ENCODE measurements at places on chromosomes 7 and 10. TPM values are rescaled to one million over a fixed set of nuclear protein-coding genes. Genes with fewer than 3 reads are reported as not detected.
A peak's percentile ranks its signal among the peaks of the same experiment; 100 is the strongest.

- H3K36me3 ChIP-seq: no peaks in the 10 kb centered on the region
- DNase-seq: no peak
- H3K27ac ChIP-seq: no peak overlapping the region
- peaks cover 17% of the 10 kb centered on the region for H3K27me3 ChIP-seq
- no peak overlapping the region for H3K4me3 ChIP-seq
- H3K4me1 ChIP-seq: peaks cover 11% of the 10 kb centered on the region
Measured at GRCh38 chr10:116274064-116274904, 1.3 kb upstream of the GFRA1 start.

DNA sequence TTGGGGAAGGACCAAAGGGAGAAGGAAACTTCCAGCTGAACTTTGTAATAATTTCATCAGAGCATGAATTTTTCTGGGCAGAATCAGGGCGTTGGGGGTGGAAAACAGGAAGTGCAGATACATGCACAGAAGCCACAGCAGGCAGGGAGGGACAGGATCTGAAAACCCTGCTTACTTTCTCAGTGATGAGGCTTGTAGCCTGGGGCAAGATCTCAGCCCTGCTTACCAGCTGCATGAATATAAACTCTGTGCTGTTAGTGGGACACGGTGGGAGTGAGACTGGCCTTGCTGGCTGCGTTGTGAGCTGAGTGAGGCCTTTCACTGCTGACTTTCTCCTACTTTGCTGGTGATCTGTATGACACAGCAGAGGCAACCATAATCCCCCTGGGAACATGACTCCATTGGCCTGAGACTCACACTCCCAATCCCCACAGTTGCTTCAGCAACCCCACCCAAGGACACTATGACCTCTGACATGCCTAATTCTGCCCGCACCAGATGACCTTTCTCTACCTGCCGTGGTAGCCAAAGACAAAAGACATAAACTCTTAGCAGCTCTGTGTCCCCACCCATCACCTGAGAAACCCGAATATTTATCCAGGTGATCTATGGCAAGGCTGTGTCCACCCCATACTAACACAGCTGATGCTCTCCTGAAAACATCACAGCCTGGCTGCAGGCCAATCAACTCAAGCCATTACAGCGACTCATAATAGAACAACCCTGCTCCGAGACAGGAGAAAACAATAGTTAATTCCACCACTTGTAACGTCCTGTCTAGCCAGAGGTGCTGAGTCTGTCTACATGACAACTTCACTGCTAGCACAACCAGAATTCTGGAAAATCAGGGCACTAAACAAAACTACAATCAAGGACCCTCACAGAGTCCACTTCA is 190.7 kb upstream of the CHRM2 start:
- no peaks in the 10 kb centered on the region for H3K36me3 ChIP-seq
- no peak overlapping the region for H3K27ac ChIP-seq
- no peaks in the 10 kb centered on the region for H3K27me3 ChIP-seq

- no peak overlapping the region for H3K27ac ChIP-seq
- no peaks in the 10 kb centered on the region for H3K4me1 ChIP-seq
- H3K4me3 ChIP-seq: peak overlapping the region; percentile 22
- H3K36me3 ChIP-seq: peaks cover 53% of the 10 kb centered on the region
- DNase-seq: no peak
Measured at GRCh38 chr10:38038107-38038931, 27.8 kb downstream of the ZNF33A start.

DNA sequence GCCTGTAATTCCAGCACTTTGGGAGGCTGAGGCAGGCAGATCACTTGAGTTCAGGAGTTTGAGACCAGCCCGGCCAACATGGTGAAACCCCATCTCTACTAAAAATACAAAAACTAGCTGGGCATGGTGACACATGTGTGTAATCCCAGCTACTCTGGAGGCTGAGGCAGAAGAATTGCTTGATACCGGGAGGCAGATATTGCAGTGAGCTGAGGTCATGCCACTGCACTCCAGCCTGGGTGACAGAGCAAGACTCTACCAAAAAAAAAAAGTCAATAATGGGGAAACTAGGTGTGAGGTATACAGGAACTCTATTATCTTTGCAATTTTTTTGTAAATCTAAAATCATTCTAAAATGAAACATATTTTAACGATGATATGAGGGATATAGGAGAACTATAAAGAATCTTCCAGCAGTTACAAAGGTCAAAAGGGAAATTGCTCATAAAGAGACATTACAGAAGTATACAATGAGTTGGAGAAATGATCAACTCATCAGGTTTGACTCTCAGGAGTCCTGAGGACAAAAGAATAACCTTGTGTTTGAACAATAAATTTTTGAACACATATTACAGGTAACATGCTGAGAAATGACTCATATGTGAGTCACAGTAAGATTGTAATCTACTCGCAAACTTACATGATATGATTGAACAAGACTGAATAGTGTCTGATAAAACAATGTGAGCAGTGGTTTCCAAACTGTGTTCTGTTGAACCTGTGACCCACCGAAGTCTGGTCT is 272.6 kb downstream of the FGFR2 start:
- H3K27me3 ChIP-seq: no peaks in the 10 kb centered on the region
- H3K36me3 ChIP-seq: no peaks in the 10 kb centered on the region
- H3K4me3 ChIP-seq: no peak overlapping the region
- no peak for DNase-seq

DNA sequence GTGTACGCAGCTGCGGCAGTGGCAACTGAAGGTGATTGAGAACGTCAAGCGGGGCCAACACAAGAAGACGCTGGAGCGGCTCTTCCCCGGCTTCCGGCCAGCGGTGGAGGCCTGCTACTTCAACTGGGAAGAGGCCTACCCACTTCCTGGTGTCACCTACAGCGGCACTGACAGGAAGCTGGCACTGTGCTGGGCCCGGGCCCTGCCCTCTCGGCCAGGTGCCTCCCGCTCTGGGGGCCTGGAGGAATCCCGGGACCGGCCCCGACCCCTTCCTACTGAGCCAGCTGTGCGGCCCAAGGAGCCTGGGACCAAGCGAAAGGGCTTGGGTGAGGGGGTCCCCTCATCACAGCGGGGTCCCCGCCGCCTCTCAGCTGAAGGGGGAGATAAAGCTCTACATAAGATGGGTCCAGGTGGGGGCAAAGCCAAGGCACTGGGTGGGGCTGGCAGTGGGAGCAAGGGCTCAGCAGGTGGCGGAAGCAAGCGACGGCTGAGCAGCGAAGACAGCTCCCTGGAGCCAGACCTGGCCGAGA is 6.5 kb downstream of the ZSWIM8 start:
- H3K36me3 ChIP-seq: peaks cover 85% of the 10 kb centered on the region
- peaks cover 12% of the 10 kb centered on the region for H3K4me1 ChIP-seq
- DNase-seq: no peak
- H3K4me3 ChIP-seq: no peak overlapping the region
- no peak overlapping the region for H3K27ac ChIP-seq

DNA sequence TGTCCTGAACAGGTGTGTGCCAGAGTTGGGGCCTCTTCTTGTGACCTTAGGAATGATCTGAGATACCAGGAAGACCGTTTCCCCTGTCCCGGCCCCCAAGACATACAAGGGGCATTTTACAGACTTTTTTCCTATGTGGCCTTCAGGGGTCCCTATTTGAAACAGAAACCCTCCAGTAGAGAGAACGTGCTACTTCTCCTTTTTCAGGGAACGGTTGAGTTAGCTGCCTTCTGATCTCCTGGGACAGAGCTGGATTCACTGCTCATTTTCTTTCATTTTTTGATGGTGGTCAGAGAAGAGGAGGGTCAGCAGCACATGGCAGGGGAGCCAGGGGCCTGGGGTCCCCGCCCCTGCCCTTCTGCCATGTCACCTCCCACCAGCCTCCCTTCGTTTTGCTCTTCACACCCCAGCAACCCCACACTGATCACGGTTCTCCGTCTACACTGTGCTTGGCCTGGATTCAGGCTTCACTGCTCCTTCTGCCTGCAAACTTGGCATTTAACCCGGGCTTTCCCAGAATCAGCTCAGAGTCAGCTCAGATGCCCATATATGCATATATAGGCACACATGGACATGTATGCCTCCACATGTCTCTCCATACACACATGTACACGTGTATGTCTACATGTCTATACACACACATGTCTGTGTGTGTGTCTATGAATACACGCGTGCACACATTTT is 138.1 kb upstream of the BTBD16 start:
- H3K36me3 ChIP-seq: peaks cover 43% of the 10 kb centered on the region
- H3K4me3 ChIP-seq: no peak overlapping the region
- peaks cover 7% of the 10 kb centered on the region for H3K4me1 ChIP-seq
- DNase-seq: no peak
- H3K27ac ChIP-seq: peak overlapping the region; percentile 29

FKBP6 gene
- total RNA-seq: not detected

SPDYE16 gene
- total RNA-seq: not detected

CYP2C18 gene
- total RNA-seq: not detected

RNF32 gene
- total RNA-seq: not detected

CPA4 gene
- not detected for total RNA-seq

PANK1 gene
- 24.7 TPM for total RNA-seq
